ENCODE measurements at places on chromosomes 11 and 22.

DNA sequence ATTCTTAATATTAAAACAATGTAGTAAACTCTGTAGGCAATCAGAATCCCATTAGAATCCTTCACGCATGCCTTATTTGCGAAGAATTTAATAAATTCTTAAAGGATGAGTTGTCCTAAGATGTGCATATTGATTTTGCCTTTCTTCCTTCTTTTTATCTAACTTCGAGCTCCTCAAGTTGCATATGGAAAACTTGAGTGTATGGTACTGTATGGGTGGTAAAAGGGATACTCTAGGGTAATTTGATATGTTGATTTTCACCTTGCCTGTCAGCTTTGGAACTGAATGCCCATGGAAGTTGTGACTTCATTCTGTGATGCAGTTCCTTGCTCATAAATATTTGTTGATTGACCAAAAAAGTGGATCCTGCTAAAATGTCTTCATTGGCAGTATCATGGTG, 193.8 kb downstream of the DDX10 start:
- no peak for DNase-seq

DNA sequence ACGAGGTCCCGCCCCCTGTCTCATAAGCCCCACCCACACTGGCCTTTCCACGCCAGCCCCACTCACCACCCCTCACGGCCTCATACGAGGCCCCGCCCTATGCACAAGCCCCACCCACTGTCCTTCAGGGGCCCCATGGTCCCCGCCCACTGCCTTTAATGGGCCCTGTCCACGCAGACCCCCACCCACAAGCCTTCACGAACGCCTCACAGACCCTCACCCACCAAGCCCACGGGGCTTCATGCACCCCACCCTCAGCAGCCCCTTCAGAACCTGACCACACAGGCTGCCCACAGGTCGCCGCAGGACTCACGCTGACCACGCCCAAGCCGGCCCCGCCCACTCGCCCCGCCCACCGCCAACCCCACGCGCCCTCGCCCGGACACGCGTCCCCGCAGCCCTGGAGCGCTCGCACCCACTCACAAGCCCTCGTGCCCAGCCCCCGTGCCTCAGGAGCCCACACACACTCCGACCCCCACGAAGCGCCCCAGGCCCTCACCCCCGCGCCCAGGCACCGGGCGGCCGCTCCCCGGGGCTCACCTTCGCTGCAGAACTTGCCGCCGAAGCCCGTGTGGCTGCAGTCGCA, 10.5 kb downstream of the NRXN2 start:
- no peak for DNase-seq

DNA sequence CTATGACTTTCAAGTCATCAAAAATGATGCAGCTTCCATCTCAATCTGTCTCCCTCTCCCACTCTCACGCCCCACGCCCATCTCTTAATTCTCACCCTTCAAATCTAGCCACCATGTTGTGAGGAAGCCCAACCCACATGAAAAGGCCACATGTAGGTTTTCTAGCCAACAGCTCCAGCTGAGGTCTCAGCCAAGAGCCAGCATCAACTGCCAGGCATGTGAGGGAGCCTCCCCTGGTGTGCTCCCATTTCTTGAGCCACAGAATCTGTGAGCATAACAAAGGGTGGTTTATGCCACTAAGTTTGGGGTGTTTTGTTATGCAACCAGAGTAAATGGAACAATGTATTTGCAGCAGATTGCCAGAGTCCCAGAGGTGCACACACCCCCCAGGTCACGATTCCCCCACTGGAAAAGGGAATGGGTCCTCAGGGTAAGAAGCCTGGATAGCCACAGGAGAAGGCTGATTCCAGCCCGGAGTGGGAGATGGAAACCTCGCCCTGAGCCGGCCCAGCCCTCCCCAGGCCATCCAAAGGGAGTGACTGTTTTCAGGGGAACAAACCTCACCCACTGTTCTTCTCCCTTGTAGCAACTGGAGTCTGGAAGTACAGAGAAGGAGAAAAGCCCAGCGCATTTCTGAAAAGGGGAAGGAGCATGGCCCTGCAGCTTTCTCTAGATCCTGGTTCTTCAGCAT, 20.0 kb upstream of the LINC01488 start:
- no peak for DNase-seq

GRCh38 chr11:44671234-44671633, 55.5 kb upstream of the TSPAN18 start:
- no peak for DNase-seq
